Stimulated activated CD4-positive, alpha-beta T cell treated with anti-CD3 and anti-CD28 coated beads, Interleukin-2, amount 100 ng/mL, for 24 hours (primary cell): ENCODE measurements at places on chromosomes 1 and 21.

GRCh38 chr1:237473854-237474253 is 416.9 kb downstream of the ZP4 start:
- no peak for DNase-seq

DNA sequence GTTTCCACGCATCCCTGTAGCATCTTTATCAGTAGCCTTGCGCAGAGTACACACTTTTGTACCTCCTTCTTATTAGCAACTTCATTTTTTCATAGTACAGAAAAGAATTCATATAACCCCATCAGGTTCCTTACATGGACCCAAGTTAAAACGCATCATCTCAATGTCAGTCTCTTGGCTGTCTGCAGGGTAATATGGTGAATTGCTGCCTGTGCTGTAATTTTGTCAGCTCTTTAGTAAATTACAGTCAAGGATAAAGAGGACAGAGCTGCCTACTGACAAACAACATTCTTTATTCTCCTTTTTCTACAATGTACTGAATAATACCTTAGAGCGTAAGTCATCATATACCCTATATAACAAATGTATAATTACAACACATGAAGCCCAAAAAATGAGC is 222.5 kb downstream of the MRPL39 start:
- DNase-seq = no peak

- DNase-seq = no peak
Observed at GRCh38 chr1:20279509-20279908, 11.2 kb upstream of the VWA5B1 start.

GRCh38 chr1:206841609-206842323 is 23.7 kb upstream of the IL20 start:
- no peak for DNase-seq

DNA sequence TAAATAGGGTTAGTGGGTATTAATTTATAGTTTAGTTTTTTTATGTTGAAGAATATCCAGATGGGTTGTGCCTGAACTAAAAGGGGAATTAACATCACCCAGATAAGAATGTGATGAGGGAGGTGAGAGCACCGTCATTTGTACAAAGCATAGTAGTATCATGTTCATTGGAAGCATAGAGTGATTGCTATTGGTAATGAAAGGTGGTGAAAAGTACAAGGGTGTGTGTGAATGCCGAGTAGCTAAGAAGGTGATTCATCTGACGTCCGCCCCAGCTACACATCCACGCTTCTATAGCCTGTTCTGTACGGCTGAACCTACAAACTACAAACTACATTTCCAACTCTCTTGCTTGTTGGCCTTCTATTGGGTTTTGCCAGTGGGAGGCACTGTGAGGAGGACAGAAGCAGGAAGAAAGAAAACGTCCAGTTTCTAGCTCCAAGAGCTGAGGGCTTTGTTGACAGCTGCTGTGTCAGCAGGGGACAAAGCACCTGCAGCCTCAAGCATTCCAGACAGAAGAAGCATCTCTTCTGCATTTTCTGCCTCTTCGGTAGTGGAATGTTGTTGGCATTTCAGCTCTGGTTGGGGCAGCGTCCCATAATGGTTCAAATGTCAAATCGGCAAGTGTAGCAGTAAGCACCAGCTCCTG is 404.8 kb downstream of the KCTD3 start:
- no peak for DNase-seq

DNA sequence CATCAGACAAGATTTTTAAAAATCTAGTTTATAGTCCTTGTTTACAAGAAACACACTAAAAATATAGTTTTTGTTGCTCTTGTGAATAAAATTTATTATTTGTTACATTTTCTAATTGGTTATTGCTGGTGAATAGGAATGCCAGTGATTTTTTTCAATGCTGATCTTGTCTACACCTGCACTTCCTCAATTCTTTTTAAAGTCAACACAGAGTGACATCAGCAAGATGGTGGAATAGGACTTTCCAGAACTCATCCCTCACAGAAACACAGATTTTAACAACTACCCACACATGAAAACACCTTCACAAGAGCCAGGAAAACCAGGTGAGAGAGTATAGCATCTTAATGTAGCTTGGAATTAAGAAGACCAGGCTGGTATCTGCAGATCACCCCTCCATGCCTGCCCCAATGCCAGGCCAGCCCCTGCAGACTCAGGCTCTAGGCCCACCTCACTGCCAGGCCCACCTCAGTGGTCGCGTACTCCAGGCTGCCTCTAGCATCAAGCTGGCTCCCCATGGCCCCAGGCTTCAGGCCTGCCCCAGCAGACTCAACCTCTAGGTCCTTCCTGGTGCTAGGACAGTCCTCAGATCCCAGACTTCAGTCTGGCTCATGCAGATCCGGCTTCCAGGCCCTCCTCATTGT is 117.6 kb downstream of the WDR3 start:
- no peak for DNase-seq

DNA sequence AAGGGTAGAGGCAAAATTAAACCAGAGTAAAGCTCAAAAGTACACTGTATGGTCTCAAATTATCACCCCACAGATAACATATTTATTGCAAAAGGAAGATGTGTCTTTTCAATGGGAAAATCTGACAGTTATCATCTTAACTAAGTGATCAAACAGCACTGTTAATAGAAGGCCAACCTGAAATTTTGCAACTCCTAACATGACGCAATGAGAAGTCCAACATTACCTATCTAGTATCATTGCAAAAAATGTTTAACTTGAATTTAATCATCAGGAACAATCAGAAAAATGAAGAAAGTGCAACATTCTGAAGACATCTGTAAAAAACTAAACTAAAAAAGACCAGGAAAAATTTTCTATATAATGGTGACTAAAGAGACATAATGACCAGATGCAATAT is 156.7 kb upstream of the POGK start:
- no peak for DNase-seq

DNA sequence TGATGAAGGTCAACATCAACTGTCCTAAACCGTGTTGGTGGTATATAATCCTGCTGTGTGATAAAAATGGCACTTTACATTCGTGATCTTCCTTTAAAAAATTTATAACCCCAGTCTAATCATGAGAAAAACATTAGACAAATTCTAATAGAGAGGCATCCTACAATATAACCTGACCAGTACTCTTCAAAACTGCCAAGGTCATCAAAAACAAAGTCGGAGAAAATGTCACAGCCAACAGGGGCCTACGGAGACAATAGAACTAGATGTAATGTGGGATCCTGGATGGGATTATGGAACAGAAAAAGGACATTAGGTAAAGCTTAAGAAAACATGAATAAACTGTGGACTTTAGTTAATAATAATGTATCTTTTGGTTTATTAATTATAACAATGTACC is 25.0 kb downstream of the CDKN2C start:
- DNase-seq = no peak

DNA sequence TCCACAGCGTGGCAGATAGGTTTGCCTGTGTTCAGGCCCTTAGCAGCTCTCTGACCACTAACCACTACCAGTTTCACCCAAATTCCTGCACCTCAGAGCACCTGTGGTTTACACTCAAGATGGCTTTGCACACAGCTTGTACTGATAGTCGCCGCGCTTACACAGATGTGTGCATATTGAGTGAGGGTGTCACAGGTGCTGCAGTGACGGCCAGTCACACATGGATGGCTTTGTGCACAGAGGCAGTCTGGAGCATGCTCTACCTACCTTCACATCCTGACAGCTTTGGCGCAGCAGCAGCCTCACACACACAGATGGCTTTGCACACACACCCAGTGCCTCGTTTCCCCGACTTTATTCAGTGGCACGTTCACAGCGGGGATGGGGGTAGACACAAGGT is 7.5 kb downstream of the DMAP1 start:
- DNase-seq = no peak
